ENCODE measurements at places on chromosomes 3 and 15.

DNA sequence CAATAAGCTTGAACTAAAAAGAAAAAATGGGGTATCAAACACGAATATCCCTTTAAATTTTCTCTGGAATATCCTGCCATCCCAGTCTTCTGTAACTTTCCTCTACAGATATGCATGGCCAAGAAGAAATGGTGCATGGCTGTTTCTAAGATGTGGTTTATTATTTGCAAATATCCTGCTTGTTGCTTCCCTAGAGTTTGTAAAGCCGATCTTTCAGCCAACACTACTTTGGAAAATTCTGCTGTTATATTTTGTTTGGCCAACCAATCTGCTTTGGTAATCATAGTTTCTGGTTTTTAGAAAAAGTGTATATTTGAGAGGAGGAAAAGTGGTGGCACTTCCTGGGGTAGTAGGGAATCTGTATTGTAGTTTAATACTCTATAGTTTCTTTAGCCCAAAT is 13.9 kb downstream of the PHLDB2 start:
- no peak for DNase-seq

- no peak for DNase-seq
These were observed 188.9 kb upstream of the MEIS2 start for GRCh38 chr15:37289109-37289765.

DNA sequence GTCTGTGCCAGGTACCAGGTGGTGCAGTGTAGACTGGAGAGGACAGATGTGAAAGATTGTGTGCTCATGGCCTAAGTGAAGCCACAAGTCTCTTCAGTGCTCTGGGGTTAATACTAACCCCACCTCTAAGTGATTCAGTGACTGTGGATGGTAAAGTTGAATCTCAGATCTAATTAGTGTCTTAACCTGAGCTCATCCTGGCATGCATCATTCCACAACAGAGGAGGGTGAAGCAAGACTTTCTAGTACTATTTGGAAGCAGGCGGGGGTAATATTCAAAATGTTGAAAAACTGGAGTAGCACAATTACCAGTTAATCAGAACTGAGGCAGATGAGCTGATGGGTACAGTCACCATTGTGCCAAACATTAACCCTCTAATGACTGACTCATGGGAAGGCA is 2.8 kb upstream of the MESD start:
- no peak for DNase-seq

DNA sequence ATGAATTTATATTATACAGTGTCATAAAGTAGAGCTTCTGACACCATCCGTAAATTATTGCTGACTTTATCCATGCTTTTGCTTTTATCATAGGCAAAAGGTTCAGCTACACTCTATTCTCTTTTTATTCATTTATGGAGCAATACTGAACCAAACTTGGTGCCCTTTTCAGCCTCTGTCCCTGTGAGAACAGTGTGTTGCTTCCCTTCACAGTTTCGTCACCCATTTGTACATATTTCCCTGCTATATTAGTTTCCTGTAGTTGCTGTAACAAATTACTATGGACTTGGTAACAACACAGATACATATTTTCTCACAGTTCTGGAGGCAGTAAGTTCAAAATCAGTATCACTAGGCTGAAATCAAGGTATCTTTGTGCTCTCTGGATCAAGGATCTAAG is 2.8 kb upstream of the RPL24 start:
- DNase-seq: no peak

Measured in NCI-H1930 (cell line).